OCI-M1 (cell line): ENCODE measurements at places on chromosomes 1 and 21.

DNA sequence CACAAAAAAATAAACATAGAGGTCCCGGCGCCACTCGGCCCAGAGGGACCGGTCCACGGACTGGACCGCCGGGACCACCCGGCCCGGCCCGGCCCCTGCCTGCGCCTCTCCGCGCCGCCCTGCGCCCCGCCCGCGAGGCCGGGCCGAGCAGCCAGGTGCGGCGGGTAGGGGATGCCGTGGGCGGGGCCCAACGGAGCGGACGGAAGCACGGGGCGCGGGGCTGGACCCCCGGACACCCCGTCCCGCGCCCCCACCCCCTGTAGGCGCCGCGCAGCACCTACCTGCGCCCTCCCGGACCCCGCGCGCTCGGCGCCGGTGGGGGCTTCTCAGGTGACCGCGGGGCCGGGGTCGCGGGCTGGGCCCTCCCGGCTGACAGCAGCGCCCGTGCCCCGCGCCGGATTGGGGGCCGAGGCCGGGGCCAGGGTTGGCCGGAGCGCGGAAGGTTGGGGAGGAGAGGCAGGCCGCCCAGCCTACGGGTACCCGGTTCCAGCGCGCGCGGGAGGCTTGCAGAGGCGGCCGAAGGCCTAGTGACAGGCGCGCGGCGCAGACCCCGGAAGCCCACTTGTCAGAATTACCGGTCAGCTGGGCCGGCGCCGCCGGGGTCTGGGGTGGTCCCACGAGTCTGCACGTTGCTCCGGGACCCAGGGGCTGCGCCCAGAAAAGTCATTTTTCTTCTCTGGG, 351.9 kb upstream of the CAMK1G start:
- DNase-seq: no peak

DNA sequence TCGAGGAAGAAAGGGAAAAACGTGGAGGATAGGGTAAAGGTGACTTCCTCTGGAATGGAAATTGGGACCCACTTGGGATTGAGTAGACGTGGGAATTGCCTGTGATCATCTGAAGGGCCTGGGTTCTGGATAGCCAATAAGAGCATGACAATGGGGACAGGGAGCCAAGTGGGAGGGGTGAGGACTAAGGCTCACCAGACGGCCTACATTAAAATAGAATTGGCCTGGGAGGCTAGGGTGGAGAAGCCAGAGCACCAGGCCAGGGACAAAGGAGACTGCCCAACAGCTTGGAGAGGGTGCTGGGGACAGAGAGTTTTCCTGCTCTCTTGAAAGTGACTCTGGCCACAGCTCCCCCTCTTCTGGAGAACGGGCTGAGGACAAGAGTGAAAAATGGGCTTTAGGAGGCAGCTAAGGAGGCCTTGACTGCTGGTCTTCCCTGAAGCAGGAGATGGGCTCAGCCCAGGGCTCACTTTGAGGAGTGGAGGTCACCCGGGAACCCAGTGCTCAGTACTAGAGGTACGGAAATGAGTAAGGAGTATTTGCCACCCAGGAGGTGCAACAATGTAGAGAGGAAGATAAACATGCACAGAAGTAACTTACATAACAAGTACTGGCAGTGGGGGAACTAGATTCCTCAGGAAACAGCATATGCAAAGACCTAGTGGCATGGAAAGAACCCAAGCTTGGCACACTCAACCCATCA, 18.8 kb downstream of the INKA2 start:
- no peak for DNase-seq

GRCh38 chr1:37861151-37861550, 1.8 kb upstream of the MTF1 start:
- DNase-seq: no peak

GRCh38 chr1:238499021-238499420, 608.3 kb upstream of the ZP4 start:
- DNase-seq: peak; percentile 85

- DNase-seq: no peak
Observed at GRCh38 chr21:25186273-25186672, 421.0 kb downstream of the MRPL39 start.
